ENCODE measurements at places on chromosomes 16 and 17. TPM values are rescaled to one million over a fixed set of nuclear protein-coding genes. Genes with fewer than 3 reads are reported as not detected.

Gene CDC42EP4
- total RNA-seq: 51.4 TPM

Gene PRSS36
- 2.7 TPM for total RNA-seq

Gene LITAFD
- not detected for total RNA-seq

Gene SCGB1C2
- total RNA-seq: not detected

Gene KRTAP1-5
- total RNA-seq: not detected

Gene GAST
- not detected for total RNA-seq

Gene AP2B1
- 119 TPM for total RNA-seq

Gene DCTPP1
- total RNA-seq: 37.5 TPM

Gene ATP2A3
- 5.8 TPM for total RNA-seq

Gene NHERF2
- total RNA-seq: 235 TPM

Gene USP7
- total RNA-seq: 68.0 TPM

Gene CLEC19A
- total RNA-seq: not detected

Gene CHP2
- not detected for total RNA-seq

Gene CYBA
- total RNA-seq: 48.6 TPM

Gene HAS3
- 0.67 TPM for total RNA-seq

Gene MT1H
- not detected for total RNA-seq

Gene MMP2
- 88.7 TPM for total RNA-seq

Gene KRTAP4-4
- total RNA-seq: not detected

Gene OR2C1
- total RNA-seq: not detected

Gene PTX4
- not detected for total RNA-seq

Gene SULT1A4
- total RNA-seq: 2.7 TPM

Gene LPO
- not detected for total RNA-seq

Data from left ventricle myocardium superior (tissue), 1 donor.